Astrocyte of the cerebellum (primary cell): ENCODE measurements at places on chromosomes 11 and 22.

GRCh38 chr22:22848364-22848866 lies 39.2 kb upstream of the IGLL5 start:
- DNase-seq, result peak; percentile 15

- DNase-seq, result no peak
Measured at GRCh38 chr11:111137846-111138245, 107.7 kb upstream of the POU2AF2 start.

DNA sequence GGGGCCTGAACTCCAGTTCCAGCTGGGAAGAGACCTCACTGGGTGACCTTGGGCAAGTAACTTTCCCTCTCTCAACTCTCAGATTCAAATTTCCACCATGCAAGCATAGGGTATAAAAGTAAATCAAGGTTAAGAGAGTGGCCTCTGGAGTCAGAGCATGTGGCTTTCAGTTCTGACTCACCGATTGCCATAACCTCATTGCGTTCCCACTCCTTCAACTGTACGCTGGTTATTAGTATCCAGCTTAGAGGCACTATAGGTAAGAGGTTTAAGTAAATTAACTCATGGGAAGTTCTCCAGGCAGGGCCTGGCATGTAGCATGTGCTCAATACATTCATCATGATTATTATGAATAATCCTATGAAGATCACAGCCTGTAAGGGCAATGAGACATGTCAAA lies 88.3 kb downstream of the FBXO7 start:
- no peak for DNase-seq

DNA sequence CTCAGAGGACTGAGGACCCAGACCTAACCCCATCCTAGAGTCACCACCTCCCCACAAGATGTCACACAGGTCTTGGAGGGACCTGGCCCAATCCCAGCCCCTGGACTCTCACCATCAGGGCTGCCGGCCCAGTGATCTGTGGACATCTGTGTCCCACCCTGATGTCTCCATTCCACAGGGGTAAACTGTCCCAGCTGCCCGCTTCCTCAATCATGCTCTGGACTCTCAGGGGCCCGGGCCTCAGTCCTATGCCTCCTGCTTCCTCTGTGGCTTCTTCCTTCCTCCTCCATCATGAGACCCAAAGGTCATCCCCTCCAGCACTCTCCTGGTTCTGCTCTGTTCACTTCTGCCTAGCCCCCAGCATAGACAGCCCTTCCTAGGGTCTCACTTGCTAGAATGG lies 32.2 kb downstream of the ARAP1 start:
- no peak for DNase-seq

GRCh38 chr22:46047841-46048595 lies 71.1 kb upstream of the WNT7B start:
- no peak for DNase-seq

GRCh38 chr11:79708319-79708932 lies 267.6 kb upstream of the TENM4 start:
- DNase-seq, result peak; percentile 15

- DNase-seq, result no peak
Measured at GRCh38 chr22:48567213-48567975, 1260.3 kb downstream of the BRD1 start.

GRCh38 chr22:27150544-27150941 lies 493.2 kb downstream of the MIAT start:
- DNase-seq, result no peak

- no peak for DNase-seq
Measured at GRCh38 chr11:2837096-2837601, 48.4 kb downstream of the CDKN1C start.

- DNase-seq, result peak; percentile 34
Measured at GRCh38 chr22:45441138-45441537, 27.6 kb downstream of the RIBC2 start.

- no peak for DNase-seq
Measured at GRCh38 chr11:125301346-125301745, 136.8 kb downstream of the PKNOX2 start.

DNA sequence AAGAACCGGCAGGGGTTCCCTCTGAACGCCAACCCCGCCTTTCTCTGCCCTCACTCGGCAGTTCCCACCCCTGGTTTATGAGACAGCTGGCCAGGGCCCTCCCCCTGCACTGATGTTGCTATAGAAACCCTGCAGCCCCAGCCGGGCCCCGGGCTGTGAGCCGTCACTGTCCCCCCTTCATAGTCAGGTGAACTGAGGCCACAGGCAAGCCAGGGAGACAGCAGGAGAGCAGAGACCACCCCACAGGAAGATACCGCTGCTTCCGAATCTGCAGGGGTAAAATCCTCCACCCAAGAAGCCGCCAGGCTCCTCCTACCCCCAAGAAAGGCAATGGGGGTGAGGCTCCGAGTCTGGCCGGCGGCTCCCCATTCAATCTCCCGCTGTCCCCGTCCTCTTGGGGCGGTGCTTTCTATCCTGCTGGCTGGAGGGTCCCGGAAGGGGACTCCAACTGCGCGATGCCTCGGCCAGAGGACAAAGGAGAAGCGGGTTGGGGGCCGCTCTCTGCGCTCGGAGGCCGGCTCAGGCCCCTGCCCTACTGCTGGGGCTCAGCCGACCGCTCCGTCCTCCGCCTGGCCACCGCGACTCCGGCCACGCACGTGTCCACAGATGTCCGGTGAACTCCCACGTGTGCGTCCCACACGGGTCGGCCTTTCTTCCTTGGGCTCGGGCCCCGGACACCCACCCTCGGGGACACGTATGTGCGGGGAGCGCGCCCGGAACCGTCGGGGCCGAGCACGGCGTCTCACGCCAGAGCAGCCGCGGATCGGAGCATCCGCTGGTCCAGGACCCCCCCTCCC lies 587 bp downstream of the SLC25A22 start:
- DNase-seq, result no peak

- peak; percentile 45 for DNase-seq
Measured at GRCh38 chr22:45207981-45208664, 32.6 kb downstream of the KIAA0930 start.

DNA sequence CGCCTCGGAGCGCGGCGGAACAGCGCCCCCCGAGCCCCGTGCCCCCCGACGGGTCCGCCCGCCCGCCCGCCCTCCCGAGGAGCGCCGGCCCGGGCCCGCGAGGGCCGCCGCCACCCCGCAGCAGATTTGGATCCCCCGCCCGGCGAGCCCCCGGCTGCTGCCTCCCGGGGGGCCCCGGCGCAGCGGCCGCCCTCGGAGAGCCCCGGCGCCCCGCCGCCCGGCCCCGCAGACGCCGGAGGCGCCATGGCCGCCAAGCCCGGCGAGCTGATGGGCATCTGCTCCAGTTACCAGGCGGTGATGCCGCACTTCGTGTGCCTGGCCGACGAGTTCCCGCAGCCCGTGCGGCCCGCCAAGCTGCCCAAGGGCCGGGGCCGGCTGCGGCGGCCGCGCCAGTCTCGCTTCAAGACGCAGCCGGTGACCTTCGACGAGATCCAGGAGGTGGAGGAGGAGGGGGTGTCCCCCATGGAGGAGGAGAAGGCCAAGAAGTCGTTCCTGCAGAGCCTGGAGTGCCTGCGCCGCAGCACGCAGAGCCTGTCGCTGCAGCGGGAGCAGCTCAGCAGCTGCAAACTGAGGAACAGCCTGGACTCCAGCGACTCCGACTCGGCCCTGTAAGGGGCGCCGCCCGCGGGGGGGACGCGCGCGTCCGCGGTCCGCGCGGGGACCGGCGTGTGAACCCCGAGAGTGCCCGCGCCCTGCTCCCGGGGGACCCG lies 380 bp downstream of the C11orf96 start:
- no peak for DNase-seq

DNA sequence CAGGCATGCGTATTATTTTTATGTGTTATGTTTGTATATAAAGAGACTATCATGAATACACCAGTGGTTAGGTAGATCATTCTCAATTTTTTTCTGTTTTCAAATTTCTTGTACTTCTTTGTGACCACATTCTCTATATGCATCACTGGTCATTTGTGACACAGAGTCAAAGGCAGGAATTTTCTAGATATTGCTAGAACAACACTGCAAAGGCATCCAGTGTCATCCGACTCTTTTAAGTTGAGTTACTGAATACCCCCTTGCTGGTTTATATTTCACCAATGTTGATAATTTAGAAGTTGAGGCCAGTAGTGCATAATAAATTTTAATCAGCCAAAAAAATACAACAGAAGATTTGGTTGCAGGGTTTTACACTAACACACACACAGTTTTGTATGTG lies 351.8 kb downstream of the CASP12 start:
- DNase-seq, result no peak

DNA sequence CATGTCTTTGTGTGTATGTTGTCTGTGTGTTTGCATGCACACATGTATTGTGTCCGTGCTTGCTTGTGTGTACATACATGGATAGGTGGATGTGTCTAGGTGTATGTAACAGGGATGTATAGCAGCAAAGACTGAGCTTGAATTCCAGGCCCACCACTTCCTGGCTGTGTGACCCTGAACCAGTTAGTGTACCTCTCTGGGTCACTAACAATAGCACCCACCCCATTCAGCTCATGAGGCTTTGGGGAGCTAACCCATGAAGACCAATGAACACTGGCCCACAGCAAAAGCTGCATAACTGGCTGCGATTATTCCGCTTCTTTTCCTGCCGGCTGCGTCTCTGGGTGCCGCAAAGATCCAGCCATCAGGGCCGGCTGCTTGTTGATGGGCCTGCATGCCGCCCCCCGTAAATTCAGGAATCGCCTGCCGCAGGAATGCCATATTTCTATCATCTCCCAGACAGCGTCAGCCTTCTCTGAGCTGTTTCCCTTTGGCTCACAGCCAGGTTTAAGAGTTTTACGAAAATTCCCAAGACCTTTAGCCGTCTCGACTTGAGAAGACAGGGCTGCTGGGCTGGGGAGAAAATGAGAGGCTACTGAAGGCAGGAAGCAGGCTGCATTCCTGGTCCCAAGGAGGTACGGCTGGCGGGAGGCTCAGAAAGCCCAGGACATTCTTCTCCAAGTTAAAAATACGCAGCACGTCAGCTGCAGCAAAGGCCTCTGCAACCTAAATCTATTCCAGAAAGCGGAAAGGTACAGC lies 224.6 kb downstream of the MN1 start:
- DNase-seq, result peak; percentile 65

- no peak for DNase-seq
Measured at GRCh38 chr11:101049123-101049522, 80.5 kb downstream of the PGR start.

DNA sequence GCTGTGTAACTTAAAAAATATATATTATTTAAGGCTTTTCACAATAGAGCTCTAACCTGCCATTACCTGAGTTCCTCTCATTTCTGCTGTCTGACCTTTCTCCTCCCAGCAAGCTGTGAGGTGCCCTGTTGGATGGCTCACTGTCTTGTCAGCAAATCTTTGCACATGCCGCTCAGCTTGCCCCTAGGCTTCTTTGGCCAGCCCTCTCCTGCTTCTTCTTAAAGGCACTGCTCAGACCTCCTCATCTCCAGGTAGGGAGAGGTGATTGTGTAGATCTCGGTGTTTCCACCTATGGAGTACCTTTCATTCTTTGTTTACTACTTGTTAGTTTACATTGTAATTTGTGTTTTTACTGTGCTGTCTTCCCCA lies 96.5 kb downstream of the EXT2 start:
- DNase-seq, result no peak

- DNase-seq, result no peak
Measured at GRCh38 chr11:100929377-100929776, 200.2 kb downstream of the PGR start.

- DNase-seq, result no peak
Measured at GRCh38 chr22:37171662-37172061, 16.4 kb downstream of the C1QTNF6 start.

DNA sequence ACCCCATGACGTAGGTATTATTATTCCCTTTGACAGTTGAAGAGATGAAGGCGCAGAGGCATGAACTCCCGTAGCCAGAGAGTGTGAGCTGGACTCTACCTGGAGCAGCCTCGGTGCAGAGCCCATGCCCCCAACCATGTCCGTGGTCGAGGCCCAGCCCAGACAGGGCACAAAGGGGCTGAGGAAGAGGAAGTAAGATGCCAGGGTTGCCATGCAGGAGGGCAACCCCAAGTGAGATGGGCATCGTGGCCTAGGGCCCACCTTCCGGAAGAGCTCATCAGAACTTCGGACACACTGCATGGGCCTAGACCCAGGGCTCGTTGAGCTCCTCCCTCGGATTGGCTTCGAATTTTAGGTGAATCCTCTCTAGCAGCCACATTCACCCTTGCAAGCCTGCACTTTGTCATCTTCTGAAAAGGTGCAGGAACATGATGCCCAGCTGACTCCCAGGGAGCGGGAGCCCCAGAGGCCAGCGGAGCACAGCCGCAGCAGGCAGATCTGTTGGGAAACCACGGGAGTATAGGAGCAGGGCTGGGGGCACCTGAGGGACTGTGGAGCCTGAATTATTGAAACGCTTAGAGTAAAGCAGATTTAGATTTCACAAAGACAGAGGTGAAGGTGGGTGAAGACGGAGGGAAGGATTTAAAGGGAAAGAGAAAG lies 29.0 kb upstream of the JAM3 start:
- no peak for DNase-seq

DNA sequence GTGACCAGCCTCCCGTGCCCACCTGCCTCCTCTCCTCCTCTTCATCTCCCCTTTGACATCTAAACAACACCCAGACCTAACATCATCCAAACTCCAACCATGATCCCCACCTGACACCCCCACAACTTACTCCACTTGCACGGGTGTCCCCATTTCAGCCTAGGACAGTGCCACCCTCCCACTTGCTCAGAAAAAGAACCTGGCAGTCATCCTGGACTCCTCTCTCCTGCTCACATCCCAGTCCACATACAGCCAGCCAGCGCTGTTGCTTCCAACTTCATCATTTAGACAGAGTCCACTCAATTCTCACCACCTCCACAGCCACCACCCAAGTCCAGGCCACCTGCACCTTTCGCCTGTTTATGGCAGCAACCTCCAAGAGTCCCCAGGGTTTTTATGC lies 485.7 kb downstream of the MN1 start:
- DNase-seq, result no peak

DNA sequence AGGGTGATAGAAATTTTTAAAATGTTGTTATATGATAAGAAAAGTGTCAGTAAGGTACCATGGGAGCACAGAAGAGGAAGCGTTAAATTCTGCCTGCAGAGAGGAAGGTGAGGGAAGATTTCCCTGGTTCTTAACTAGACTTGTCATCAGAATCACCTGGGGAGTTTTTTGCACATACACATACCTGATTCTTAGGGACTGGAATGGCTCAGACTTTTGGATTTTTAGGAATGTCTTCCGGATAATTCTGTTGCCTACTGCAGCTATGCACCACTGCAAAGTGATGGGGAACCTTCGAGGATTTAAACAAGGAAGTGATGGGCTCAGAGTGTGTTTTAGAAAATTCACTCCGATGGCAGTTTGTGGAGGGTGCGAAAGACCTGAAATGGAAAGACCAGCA lies 21.9 kb downstream of the STX3 start:
- DNase-seq, result no peak

DNA sequence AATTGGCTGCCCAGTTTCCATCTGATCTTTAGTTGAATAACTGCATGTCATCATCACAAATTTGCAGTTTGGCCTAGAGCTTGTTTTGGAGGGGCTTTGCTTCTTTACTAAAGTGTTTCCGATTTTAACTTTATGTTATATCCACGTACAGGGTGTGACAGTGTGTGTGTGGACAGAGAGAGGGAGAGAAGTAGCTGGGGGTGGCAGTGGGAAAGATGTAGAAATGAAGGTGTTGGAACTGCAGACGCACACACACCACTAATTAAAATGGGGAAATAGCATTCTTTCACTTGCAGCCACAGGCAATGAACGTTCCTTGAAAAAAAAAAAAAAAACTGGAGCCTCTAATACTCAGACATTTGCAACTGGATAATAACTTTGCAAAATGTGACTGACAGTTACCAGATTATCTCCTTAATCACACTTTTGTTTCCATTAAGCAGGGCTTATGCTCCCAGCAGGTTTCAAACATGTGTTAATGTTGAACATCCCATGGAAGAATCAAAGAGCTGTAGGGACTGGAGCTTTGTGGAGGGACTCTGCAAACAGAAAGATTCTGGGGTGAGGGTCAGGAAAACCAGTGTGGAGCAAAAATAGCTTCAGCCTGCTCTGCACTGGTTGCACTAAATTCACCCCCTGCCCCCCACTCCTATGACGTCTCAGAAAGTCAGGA lies 238.1 kb upstream of the TENM4 start:
- no peak for DNase-seq
